HuH-7.5 (cell line): ENCODE measurements at places on chromosomes 1 and 21.

DNA sequence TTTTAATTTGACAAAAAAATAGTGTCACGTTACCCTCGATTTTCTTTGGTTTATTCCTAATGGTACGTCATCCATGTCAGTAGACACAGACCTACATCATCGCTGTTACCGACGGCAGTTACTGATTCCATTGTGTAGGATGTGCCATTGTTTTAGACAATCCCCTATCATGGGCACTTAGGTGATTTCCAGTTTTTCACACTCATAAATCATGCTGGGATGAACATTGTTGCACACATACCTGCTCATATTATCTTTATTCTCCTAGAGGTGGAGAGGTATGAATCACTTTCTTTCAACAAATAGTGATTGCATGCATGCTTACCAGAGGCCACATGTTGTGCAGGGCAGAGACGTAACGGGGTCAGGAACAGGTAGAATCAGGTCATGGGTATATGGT is 79.7 kb upstream of the EFHD2 start:
- no peak for DNase-seq

- no peak for DNase-seq
Observed at GRCh38 chr1:10851024-10852013, 54.9 kb upstream of the CASZ1 start.

GRCh38 chr1:46653405-46653958 is 14.7 kb downstream of the ATPAF1 start:
- no peak for DNase-seq

DNA sequence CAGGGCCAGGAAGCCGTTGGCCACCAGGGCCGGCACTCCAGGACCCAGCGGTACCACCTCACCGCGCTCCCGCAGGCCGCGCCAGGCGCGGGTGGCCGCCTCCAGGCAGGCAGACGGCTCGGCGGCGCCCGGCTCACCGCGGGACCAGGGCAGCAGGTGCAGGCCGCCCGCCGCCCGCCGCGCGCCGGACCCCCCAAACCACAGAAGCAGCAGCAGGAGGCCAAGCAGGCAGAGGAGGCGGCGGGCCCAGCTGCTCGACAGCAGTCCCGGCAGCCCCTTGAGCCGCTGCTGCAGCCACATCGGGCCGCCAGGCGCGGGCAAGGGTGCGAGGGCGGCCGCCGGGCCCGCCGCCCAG is 312 bp downstream of the KIAA2013 start:
- no peak for DNase-seq

DNA sequence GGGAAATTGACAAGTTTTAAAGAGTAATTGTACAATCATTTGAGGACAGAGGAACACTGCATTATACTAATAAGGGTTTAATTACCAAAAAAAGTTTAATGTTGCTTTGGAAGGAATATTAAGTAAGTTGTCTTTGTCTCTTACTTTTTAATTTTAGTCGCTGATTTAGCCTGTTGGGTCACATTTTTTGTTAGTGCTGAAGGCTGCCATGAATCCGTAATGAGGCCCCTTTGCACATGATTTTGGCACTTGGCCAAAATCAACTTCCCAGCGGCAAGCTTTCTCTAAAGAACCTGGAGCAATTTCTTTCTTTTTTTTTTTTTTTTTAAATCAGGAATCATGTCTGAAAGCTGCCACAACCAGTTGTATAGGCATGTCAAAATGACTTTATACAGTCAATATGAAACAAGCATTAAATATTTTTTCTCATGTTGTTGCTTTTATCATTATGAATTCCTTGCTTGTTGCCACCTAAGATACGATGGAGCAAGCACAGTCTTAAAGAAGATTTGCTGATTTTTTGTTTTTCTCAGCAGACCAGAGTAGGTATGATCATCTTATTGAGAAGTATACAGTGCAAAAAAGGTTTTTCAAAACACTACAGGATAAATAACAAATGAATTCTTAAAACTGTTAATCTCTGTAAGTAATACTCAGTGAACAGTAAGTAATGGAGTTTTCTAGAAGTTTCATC is 690.4 kb downstream of the USP25 start:
- peak; percentile 3 for DNase-seq

GRCh38 chr1:200180821-200181220 is 153.3 kb downstream of the NR5A2 start:
- no peak for DNase-seq

- peak; percentile 56 for DNase-seq
Observed at GRCh38 chr1:230104395-230105244, 37.6 kb downstream of the GALNT2 start.

GRCh38 chr1:206047271-206047670 is 5.7 kb upstream of the RHEX start:
- no peak for DNase-seq

DNA sequence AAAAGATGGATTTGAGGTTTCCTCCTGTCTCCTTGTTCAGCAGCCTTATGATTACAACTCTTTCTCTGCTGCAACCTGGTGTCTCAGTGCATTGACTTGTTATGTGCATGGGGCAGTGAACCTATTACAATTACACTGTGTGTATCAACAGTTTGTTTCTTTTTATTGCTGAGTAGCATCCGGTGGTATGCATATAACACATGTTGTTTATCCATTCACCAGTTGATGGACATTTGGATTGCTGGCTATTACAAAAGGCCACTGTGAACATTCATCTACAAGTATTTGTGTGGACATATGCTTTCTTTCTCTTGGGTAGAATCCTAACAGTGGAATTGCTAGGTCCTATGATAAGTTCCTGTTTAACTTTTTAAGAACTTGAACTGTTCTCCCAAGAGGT is 65.9 kb downstream of the FMO4 start:
- no peak for DNase-seq

DNA sequence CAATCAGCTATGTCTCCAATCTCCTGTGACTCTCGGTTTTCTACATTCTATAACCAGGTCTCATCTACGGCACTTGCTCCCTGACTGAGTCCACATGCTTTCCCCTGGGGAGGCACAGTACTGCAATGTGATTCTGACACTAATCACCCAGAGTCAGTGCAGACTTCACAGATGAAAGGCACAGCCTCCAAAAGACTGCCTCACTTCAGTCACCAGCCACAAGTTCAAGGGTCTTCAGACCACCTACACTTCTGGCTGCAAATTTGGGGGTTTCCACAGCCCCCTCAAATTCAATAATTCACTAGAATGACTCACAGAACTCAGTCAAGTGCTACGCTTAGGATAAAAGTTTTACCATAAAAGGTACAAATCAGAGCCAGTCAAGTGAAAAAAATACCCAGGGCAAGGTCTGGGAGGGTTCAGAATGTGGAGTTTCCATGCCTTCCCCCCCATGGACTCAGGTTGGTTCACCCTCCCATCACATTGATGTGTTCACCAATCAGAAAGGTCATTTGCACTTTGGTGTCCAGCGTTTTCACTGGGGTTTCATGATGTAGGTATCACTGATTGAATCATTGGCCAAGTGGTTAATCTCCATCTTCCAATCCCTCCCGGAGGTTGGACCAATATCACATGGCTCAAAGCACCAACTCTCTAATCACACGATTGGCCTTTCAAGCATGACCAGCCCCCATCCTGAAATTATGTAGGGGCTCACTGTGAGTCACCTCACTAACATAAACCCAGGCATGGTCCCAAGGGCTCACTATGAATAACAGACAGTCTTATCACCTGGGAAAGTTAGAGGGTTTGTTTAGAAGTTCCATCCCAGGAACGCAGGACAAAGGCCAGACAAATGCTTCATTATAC is 182.9 kb upstream of the CAMK1G start:
- no peak for DNase-seq

DNA sequence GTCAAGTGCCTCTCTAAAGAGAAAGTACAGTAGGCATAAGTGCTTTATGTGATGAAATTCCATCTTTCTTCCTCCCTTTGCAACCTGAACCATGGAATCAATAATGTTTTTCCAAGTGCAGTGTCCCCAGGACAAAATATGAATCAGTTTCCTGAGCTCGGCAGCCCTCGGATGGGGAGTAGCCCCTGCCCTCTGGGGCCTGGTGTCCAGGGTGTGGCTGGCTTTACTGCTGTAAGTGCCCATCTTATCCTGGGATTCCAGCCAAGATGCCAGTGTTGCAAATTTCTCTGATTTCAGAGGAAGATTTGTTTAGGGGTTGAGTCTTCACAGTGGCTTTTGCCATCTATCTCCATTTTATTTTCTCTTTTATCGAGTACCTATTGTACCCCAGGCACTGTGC is 40.5 kb upstream of the SRP9 start:
- no peak for DNase-seq

- no peak for DNase-seq
Observed at GRCh38 chr1:3419415-3420204, 34.9 kb upstream of the ARHGEF16 start.

DNA sequence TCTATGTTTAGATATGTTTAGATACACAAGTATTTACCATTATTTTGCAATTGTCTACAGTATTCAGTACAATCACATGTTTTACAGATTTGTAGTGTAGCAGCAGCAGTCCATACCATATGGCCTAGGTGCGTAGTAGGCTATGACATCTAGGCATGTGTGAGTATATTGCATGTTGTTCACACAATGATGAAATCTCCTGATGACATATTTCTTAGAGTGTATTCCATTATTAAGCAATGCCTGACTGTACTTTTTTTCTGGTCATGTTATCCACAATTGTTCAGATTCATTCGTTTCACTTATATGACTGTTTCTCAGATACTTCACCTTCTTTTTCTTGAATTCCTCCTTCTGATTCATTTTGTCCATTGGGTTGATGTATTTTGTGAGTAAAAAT is 9.9 kb upstream of the BACE2 start:
- no peak for DNase-seq

DNA sequence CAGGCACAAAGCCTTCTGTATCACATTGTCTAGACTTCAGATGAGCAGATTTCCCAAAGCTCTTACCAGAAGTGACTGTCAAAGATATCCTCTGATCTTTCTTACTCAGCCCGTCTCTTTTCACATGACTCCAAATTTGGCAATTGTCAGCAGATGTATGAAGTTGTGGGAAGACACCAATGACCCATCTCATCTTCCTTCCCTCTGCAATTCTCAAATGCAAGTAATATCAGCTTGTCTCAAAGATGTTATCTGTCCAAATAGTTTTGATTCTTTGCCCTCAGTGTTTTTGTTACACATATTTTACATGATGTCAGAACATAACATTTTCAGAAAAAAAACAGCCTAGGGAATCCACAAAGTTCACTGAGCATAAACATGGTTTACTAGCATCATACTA is 45.1 kb upstream of the RGS2 start:
- DNase-seq: no peak

GRCh38 chr1:234602334-234603220 is 7.4 kb downstream of the IRF2BP2 start:
- no peak for DNase-seq

GRCh38 chr1:19164274-19165015 is 45.6 kb downstream of the UBR4 start:
- DNase-seq: no peak

- no peak for DNase-seq
Observed at GRCh38 chr1:234833646-234834045, 223.7 kb upstream of the IRF2BP2 start.

GRCh38 chr1:228058949-228059633 is 23.4 kb upstream of the ARF1 start:
- no peak for DNase-seq

DNA sequence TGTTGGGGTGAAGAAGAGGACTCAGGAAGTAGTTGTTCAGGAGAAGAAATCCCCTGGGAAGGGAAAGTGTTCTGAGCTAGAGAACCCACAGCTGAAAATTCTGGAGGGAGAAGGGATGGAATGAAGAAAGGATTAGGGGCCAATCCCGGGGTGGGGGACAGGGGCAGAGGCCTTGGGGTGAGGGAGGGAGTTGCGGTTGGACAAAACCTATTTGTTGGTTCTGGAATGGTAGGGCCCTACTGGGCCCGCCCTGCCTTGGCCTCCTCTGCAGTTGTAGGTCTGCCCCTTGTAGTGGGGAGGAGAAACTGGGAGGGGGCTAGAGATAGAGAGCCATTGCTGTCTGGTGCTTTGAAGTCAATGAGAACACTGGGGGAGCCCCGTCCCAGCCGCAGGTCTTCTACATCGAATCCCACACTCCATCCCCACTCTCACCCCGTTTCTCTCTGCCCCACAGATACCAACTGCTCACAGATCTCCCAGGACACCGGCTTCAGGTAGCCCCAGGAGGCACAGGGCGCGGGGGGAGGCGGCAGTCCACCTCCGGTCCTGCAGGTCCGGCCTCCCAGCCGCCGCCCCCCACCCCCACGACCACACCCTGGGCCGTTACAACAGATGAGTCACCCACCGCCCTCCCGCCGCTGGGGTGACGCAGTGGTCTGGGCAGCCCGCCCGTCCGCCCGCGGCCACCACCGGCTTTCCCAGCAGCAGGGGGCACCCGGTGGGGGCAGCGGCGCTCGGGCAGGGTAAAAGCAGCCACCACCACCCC is 1.1 kb downstream of the TAGLN2 start:
- DNase-seq: peak; percentile 85
